ENCODE measurements at places on chromosomes 5 and 9.

DNA sequence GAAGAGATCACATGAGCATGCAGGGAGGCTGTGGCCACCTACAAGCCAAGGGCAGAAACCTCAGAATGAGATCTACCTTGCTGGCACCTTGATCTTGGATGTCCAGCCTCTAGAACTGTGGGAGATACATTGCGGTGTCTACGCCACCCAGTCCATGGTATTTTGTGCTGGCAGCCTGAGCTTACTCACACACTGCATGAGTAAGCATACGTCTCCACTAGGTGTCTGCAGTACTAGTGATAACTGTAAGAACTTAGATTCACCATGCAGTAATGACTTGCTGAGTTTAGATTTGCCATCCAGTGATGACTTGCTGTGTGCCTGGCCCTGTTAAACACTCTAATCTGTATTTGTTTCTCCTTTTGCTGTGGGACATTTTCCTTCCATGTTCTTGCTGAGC is 417.7 kb downstream of the GADD45G start:
- no peak for DNase-seq

GRCh38 chr5:142740474-142741242 is 29.5 kb upstream of the ARHGAP26 start:
- no peak for DNase-seq

DNA sequence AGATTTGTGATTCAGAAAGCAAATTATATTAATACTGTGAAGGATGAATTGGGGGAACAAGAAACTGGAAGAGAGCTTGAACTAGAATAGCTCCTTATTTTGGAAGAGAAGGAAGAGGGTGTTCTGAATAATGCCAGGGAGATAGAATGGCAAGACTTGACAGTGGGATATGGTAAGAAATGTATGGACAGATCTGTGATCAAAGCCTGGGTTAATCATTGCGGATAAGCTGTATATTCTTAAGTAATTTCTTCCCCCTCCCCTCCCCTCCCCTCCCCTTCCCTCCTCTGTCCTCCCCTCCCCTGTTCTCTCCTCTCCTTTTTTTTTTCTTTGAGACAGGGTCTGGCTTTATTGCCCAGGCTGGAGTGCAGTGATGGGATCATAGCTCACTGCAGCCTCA is 10.1 kb upstream of the IL6ST start:
- no peak for DNase-seq

GRCh38 chr9:34437006-34437925 is 21.1 kb downstream of the FAM219A start:
- DNase-seq = peak; percentile 33

DNA sequence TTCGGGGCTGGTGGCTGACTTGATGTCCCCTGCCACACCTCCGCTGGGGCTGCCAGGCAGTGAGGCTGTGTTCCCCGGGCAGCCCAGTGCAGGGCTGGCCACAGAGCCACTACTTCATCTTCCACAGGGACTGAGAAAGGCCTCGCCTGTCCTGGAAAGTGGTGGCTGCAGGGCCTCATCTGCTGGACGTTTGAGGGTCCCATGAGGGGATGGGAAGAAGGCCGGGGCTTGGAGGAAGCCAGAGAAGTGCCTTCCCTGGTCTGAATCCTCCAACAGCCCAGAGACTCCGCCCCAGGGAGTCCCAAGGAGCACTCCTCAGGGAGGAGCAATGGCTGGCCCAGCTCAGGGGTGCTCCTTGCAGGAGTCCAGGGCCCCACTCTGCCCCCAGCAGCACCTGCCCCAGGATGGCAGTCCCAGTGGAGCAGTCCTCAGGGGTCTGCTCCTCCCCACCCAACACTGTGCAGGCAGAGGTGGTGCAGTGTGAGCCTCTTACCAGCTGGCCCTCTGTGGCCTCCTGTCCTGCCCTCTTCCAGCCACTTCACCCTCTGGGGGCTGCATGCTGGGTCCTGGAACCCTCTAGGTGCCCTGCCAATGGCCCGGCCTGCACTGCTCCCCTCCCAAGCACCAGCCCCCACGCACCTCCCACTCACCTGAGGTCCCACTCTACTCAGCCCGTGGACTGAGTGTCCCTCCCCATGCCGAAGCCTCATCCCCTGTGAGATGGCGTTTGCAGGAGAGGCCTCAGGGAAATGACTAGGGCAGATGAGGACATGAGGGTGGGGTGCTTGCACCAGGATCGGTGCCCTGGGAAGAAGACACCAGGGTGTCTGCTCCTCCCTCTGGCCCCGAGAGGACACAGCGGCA is 47.3 kb upstream of the COL5A1 start:
- no peak for DNase-seq

DNA sequence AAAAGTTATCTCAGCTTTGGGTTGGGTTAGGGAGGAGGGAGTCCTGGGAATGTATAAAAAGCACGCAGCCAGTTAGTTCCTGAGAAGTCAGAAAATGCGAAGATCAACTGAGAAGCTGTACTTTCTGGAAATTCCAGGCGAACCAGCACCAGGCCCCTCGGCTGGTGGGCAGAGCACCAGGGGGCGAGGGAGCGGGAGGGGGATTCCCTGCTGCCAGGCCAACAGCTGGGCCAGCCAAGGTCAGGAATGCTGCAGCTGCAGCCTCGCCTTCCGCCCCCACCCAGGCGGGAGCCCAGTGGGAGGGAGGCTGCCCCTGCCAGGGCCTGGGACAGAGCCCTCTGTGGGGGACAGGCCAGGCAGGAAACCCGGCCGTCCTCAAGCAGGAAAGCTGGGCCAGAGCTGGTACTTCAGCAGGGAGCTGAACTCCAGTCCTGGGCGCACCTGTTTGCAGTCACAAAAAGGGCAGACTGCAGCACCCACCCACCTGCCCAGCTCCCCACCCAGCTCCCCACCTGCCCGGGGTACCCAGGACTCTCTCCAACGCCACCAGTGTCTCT is 35.5 kb downstream of the VAV2 start:
- DNase-seq = no peak

GRCh38 chr9:89678396-89679015 is 73.7 kb downstream of the GADD45G start:
- DNase-seq = peak; percentile 67

- no peak for DNase-seq
Measured at GRCh38 chr5:95738072-95738471, 6.9 kb downstream of the RHOBTB3 start.

- DNase-seq = peak; percentile 16
Measured at GRCh38 chr9:112086627-112087026, 88.5 kb downstream of the SUSD1 start.
